ENCODE measurements at places on chromosomes 6 and 20. TPM values are rescaled to one million over a fixed set of nuclear protein-coding genes. Genes with fewer than 3 reads are reported as not detected.

SLC17A1 gene
- not detected for total RNA-seq

TUBE1 gene
- 28.5 TPM for total RNA-seq

STMN3 gene
- 20.9 TPM for total RNA-seq

FKBP1C gene
- 0.50 TPM for total RNA-seq

CYP39A1 gene
- total RNA-seq = not detected

FAM83B gene
- not detected for total RNA-seq

EBF4 gene
- total RNA-seq = 2.7 TPM

GPX6 gene
- total RNA-seq = not detected

HSPA12B gene
- total RNA-seq = 0.08 TPM

RAET1L gene
- total RNA-seq = not detected

- no peaks in the 10 kb centered on the region for H3K27me3 ChIP-seq
- H3K4me3 ChIP-seq = no peak overlapping the region
- no peak overlapping the region for H3K27ac ChIP-seq
- H3K36me3 ChIP-seq = peaks cover 75% of the 10 kb centered on the region
Observed at GRCh38 chr6:11374036-11375010, 141.9 kb upstream of the NEDD9 start.

GRCh38 chr6:3269281-3269975 lies 10.7 kb downstream of the PSMG4 start:
- H3K27ac ChIP-seq = no peak overlapping the region
- H3K4me3 ChIP-seq = no peak overlapping the region
- no peak for DNase-seq
- peaks cover 7% of the 10 kb centered on the region for H3K4me1 ChIP-seq

DNA sequence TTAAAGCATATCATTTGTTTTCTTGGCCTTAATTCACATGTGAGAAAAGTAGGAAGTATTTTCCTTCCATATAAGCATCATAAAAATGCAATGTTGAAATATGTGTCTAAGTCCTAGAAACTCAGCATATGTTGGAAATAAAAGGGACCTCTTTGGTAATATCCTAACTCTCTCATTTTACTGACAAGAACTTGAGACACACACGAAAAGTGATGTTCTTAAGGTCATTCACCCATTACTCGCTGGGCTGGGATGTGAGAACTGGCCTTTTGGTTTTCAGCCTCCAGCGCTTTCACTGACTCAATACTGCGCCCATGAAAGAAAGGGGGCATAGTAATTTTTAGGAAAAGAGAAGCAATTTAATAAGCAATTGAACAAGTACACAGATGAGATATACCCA lies 153.5 kb upstream of the SCGN start:
- no peak overlapping the region for H3K4me3 ChIP-seq
- H3K27ac ChIP-seq = no peak overlapping the region
- no peak for DNase-seq
- no peaks in the 10 kb centered on the region for H3K36me3 ChIP-seq

DNA sequence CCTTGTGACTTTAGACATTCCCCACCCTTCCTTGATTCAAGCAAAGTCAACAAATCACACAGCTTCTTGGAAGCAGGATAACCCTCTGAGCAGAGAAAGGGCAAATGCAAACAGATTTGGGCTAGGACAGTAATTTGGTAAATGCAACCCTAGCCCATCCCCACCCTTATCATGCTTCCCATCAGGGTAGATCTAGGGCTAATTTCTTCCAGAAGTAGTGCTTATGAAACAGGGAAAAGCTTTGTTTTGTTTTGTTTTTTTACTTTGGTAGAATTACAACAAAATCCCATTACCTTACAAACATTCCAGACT lies 525.1 kb upstream of the NOX3 start:
- H3K27me3 ChIP-seq = no peaks in the 10 kb centered on the region
- DNase-seq = no peak
- no peak overlapping the region for H3K27ac ChIP-seq
- no peak overlapping the region for H3K4me3 ChIP-seq

DNA sequence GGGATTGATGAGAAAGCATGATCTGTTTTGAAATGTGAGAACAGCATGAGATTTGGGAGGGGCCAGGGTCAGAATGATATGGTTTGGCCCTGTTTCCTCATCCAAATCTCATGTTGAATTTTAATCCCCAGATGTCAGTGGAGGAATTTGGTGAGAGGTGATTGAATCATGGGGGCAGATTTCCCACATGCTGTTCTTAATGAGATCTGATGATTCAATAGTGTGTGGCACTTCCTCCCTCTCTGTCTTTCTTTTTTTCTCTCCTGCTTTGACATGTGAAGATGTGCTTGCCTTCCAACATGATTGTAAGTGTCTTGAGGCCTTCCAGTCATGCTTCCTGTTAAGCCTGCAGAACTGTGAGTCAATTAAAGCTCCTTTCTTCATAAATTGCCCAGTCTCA lies 1060.3 kb upstream of the CITED2 start:
- H3K4me3 ChIP-seq = no peak overlapping the region
- no peak overlapping the region for H3K27ac ChIP-seq
- H3K4me1 ChIP-seq = no peaks in the 10 kb centered on the region

DNA sequence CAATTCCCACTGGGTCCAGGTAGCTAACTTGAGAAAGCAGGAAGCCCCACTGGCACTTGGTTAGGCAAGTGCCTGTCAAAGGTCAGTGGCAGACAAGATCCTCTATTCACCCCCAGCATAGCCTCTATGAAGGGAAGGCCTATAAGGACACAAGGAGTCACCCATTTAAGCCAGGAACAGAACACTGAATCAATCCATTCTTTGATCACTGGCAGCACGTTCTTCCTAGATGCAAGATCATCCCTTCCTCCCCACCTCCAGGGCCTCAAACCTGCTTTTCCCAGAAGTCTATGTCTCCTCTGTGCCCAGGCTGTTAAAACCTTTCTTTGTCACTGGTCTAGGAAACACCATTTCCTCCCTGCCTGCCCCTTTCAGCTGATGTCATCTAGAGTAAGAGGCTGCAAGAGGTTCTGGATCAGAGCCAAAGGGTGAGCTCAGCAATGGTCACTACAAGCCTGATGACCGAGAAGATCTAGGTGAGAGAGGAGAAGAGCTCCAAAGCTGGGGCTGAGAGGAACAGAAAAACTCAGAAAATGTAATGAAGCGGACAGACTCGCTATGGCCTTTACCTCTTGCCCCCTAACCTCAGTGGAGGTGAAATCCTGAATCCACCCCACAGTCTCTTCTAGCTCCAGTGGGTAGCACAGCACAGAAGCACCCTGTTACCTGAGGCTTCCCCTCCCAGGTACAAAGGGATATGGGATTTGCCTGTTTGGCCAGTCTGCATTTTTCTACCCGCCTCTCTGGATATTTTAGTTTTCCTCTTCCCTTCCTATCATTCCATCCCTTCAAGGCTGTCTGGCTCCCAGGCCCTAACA lies 1.8 kb downstream of the GTPBP2 start:
- no peaks in the 10 kb centered on the region for H3K27me3 ChIP-seq
- peak overlapping the region; percentile 55 for H3K27ac ChIP-seq
- peaks cover 58% of the 10 kb centered on the region for H3K36me3 ChIP-seq
- peak; percentile 28 for DNase-seq
- peak overlapping the region; percentile 99 for H3K4me3 ChIP-seq

- DNase-seq = no peak
- peaks cover 39% of the 10 kb centered on the region for H3K4me1 ChIP-seq
- no peak overlapping the region for H3K27ac ChIP-seq
- peaks cover 3% of the 10 kb centered on the region for H3K36me3 ChIP-seq
Observed at GRCh38 chr6:5828296-5828695, 178.4 kb downstream of the NRN1 start.

DNA sequence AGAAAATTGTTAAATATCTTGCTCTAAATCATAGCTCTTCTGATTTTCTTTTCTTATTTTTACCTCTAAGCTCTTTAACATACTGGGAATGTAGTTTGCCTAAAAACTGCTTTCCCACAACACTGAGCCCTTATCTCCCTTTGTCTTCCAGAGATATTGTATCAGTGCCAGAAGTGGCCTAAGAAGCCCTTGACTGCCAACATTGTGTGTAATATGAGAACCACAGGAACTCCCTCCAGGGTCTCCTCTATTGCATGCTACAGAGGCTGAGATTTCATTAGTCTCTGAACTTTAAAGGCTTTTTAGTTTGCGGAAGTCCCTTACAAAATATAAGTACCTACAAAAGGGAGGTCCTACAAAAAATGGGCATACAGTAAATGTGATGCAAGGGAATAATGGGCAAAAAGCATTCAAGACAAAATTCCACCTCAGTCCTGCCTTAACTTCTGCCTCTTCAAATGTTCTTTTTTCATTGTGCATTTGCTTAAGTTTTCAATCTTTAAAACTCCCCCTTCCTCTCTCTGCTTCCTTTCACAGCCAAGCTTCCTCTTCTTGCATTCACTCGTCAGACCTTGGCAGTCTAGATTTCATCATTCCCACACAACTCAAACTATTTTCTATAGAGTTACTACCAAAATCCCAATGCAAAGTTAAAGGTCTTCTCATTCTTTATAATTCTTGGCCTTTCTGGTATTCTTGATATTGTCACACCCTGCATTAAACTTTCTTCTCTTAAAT lies 76.5 kb downstream of the ADGRG6 start:
- H3K27me3 ChIP-seq = peaks cover 10% of the 10 kb centered on the region
- H3K27ac ChIP-seq = no peak overlapping the region
- no peak overlapping the region for H3K4me3 ChIP-seq
- DNase-seq = no peak
- no peaks in the 10 kb centered on the region for H3K4me1 ChIP-seq

DNA sequence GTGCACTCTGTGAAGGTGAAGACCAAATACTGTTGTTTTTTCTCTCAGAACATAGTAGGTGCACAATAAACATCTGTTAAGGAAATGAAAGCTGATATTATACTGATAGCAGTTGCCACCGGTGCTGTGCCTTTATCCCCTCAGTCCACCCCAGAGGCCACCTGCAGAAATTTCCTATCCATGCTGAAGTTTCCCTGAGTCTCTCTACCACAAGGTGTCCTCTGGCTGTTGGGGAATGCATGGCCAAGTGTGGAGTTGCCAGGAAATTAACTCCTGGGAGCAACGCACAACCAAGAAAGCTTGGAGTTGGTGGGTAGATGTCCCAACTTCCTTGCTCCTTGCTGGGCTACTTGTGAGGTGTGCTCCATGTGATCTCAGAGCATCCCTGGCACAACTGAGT lies 114.2 kb downstream of the LAMP5 start:
- peaks cover 2% of the 10 kb centered on the region for H3K27me3 ChIP-seq
- no peak overlapping the region for H3K4me3 ChIP-seq
- H3K36me3 ChIP-seq = no peaks in the 10 kb centered on the region
- no peak for DNase-seq
- no peak overlapping the region for H3K27ac ChIP-seq

GRCh38 chr20:63570281-63571086 lies 3.6 kb downstream of the HELZ2 start:
- no peak overlapping the region for H3K4me3 ChIP-seq
- DNase-seq = no peak
- no peak overlapping the region for H3K27ac ChIP-seq
- H3K4me1 ChIP-seq = peaks cover 35% of the 10 kb centered on the region

GRCh38 chr6:121237859-121238258 lies 96.4 kb downstream of the TBC1D32 start:
- H3K4me3 ChIP-seq = no peak overlapping the region
- no peak overlapping the region for H3K27ac ChIP-seq
- H3K4me1 ChIP-seq = peaks cover 2% of the 10 kb centered on the region
- no peak for DNase-seq
- no peaks in the 10 kb centered on the region for H3K27me3 ChIP-seq

GRCh38 chr6:11025921-11026635 lies 18.0 kb downstream of the ELOVL2 start:
- H3K4me1 ChIP-seq = no peaks in the 10 kb centered on the region
- H3K4me3 ChIP-seq = no peak overlapping the region
- H3K36me3 ChIP-seq = no peaks in the 10 kb centered on the region
- H3K27ac ChIP-seq = no peak overlapping the region
- peaks cover 45% of the 10 kb centered on the region for H3K27me3 ChIP-seq
- DNase-seq = no peak

DNA sequence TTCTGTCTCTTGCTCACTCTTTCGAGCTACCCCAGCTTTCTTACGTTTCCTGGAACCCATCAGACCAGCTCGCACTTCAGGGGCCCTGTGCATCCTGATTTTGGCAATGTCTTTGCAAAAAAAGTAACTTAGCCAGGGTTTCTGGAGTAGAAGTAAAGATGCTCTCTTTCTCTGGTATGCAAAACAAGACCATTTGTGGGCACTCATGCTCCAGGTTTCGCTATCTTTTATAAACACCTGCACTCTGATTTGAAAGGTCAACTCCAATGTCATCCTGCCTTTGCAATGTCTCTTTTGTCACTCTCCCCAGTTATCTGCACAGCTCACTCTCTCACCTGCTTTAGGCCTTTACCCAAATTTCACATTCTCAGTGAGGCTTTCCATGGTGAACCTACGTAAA lies 869.1 kb downstream of the QKI start:
- no peaks in the 10 kb centered on the region for H3K27me3 ChIP-seq
- no peaks in the 10 kb centered on the region for H3K36me3 ChIP-seq
- H3K4me3 ChIP-seq = no peak overlapping the region
- H3K27ac ChIP-seq = no peak overlapping the region
- no peak for DNase-seq
- H3K4me1 ChIP-seq = no peaks in the 10 kb centered on the region

GRCh38 chr6:150452428-150453243 lies 83.8 kb downstream of the IYD start:
- no peak overlapping the region for H3K4me3 ChIP-seq
- no peaks in the 10 kb centered on the region for H3K4me1 ChIP-seq
- peaks cover 2% of the 10 kb centered on the region for H3K27me3 ChIP-seq
- H3K36me3 ChIP-seq = no peaks in the 10 kb centered on the region

GRCh38 chr6:123587838-123588545 lies 48.8 kb downstream of the TRDN start:
- no peaks in the 10 kb centered on the region for H3K4me1 ChIP-seq
- H3K36me3 ChIP-seq = no peaks in the 10 kb centered on the region
- no peaks in the 10 kb centered on the region for H3K27me3 ChIP-seq
- DNase-seq = no peak
- H3K4me3 ChIP-seq = no peak overlapping the region

DNA sequence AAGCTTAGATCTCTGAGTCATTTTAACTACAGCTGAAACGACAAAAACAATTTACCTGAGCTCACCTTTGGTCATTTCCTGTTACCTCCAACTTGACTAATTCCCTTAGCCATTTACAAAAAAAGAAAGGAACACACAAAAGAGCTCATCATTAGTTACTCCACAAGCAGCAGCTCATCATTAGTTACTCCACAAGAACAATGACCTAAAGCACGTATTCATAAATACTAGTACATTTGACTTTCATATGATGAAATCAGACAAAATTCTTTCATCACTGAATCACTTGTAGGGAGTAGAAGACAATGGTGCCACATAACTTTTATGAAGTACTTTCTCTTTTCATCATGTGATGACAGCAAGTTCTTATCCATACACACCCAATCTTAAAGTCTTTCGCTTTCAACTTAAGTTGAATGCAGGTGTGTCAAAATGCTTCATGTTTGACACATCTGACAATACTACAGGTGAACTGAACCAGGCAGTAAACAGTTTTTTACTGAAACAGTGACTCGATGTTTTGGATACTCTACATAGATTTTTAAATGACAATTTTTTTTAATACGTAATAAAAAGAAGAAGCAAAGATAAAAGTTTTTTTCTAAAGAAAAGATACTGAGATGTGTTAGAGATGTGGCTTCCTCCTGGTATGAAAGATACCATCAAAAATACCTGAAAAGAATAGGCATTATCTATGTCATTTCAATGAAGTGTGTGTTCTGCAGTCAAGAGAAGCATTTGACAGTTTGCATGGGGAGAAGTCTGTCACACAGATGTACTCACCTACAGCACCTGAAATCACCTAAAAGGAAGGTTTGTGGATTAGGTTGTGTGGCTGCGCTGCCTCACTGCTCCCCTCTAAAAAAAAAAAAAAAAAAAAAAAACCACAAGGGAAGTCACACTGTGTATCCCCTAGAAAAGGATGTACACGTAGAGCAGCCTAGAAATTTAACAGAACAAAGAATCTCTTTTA lies 109.1 kb downstream of the PRDM1 start:
- H3K4me1 ChIP-seq = peaks cover 55% of the 10 kb centered on the region
- no peak for DNase-seq
- H3K27ac ChIP-seq = peak overlapping the region; percentile 93
- H3K36me3 ChIP-seq = peaks cover 47% of the 10 kb centered on the region

Measured in activated CD4-positive, alpha-beta memory T cell treated with anti-CD3 and anti-CD28 coated beads, Interleukin-2, amount 10 ng/mL, durations not matched to agents 7 days and 5 days (primary cell).